ENCODE measurements at places on chromosomes 3 and 15. TPM values are rescaled to one million over a fixed set of nuclear protein-coding genes. Genes with fewer than 3 reads are reported as not detected.

The NEIL1 gene
- 40.4 TPM for total RNA-seq

The C3orf85 gene
- 2.3 TPM for total RNA-seq

The SCAANT1 gene
- total RNA-seq: not detected

The CAV3 gene
- total RNA-seq: not detected

The PLSCR5 gene
- total RNA-seq: not detected

The PSMA4 gene
- 182 TPM for total RNA-seq

The GMNC gene
- total RNA-seq: 2.8 TPM

The P2RY12 gene
- not detected for total RNA-seq

The FOXB1 gene
- 0.60 TPM for total RNA-seq

The MEIS2 gene
- 152 TPM for total RNA-seq

The SLC28A1 gene
- total RNA-seq: 0.31 TPM

The LRTM1 gene
- 0.29 TPM for total RNA-seq

The CCR8 gene
- 1.2 TPM for total RNA-seq

The LTK gene
- 0.51 TPM for total RNA-seq

The CCRL2 gene
- total RNA-seq: 0.17 TPM

The C15orf62 gene
- 1.1 TPM for total RNA-seq

The SKIL gene
- 28.1 TPM for total RNA-seq
